Aorta (tissue), 5 donors: ENCODE measurements at places on chromosomes 7 and 10.
A peak's percentile ranks its signal among the peaks of the same experiment; 100 is the strongest.

DNA sequence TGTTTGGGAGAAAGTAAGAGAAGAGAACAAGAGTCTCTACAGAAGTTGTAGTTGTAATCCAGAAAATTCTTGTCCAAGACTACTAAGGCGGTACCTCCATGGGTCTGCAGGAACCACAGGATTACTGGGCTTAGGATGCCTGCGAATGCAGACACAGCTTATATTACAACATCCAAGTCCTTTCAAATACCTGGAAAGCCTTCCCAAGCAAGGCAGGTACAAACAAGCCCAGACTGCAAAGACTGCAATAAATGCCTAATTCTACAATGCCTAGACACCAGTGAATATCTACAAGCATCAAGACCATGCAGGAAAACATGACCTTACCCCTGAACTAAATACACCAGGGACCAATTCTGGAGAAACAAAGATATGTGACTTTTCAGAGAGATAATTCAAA, 178.2 kb downstream of the ARL4A start:
- no peak for DNase-seq

GRCh38 chr10:99533496-99534449, 1.0 kb downstream of the NKX2-3 start:
- DNase-seq = no peak

DNA sequence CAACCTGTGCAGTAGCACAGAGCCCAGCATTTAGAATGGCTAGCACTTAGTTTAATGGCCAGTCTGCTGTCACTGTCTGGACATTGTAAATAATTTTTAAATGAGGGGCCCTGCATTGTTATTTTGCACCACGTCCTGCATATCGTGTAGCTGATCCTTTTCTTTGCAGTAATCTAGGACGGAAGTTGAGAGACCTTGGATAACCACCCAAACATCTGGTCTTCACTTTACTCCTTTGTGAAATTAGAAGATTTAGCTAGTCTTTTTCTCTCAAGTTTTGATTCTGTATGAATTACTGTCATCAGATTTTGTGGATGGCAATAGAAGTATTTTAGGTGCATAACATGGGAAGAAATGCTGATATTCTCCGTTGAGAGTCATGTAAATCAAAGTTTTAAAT, 1.9 kb downstream of the MIOS start:
- no peak for DNase-seq

- DNase-seq = no peak
Measured at GRCh38 chr7:151429560-151430331, 10.2 kb downstream of the CRYGN start.

DNA sequence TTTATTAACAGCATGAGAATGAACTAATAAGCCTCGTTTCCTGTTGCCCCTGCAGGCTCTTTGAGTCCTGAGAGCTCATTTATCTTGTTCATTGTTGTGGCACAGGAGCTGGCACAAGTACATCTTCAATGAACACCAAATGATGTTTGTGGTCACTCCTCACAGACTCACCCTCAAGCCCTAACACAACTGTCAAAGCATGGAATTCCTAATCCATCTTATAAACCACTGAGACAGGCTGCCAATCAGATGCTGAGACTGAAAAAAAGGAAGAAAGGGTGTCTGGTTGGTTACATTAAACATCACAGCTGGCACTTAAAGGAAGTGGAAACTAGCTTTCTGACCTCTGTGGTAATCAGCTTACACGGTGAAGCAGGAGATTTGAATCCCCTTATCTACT, 7.7 kb upstream of the CCDC172 start:
- DNase-seq = no peak

- DNase-seq = no peak
Measured at GRCh38 chr10:82319562-82319961, 444.6 kb downstream of the NRG3 start.

- DNase-seq = no peak
Measured at GRCh38 chr7:26208040-26208439, 6.5 kb downstream of the CBX3 start.

- no peak for DNase-seq
Measured at GRCh38 chr10:33195608-33196376, 138.7 kb downstream of the NRP1 start.

DNA sequence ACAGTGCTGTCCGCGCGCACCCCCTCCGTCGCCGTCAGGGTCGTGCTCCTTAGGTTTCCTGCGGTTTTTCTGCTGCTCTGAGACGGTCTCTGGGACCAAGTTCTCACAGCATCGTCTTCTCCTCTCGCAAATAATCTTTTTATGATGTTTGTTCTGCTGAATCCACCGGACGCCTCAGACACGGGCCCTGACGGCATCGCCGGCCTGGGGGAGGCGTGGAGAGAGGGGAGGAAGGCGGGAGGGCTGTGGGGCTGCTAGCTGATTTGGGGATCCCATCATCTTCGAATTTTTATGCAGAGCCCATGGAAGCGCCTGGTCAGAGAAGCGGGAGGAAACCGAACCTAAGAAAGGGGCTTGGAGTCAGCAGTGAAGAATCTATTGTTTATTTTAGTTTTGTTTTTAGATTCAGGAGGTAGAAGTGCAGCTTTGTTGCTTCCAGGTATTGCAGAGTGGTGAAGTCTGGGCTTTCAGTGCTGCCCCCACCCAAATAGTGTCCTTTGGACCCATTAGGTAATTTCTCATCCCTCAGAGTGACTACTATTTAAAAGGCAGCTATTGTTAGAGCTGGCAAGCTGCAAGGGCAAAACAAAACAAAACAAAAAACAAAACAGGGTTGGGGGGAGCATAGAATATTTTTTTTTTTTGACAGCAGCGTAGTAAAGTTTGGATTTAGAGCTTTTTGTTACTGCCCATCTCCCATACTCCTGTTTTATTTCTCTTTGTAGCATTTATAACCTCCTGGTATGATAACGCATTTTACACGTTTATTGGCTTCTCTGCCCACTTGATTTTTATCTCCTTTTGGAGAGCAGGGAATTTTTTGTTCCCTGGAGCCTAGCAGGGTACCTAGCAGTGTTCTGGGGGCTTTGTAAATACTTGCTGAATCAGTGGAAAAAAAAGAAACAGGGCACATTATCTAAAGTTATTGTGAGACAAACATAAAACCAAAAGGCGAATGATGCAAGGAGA, 92.6 kb downstream of the SPAG6 start:
- no peak for DNase-seq

GRCh38 chr7:33494474-33494873, 365.1 kb downstream of the BBS9 start:
- DNase-seq = no peak

DNA sequence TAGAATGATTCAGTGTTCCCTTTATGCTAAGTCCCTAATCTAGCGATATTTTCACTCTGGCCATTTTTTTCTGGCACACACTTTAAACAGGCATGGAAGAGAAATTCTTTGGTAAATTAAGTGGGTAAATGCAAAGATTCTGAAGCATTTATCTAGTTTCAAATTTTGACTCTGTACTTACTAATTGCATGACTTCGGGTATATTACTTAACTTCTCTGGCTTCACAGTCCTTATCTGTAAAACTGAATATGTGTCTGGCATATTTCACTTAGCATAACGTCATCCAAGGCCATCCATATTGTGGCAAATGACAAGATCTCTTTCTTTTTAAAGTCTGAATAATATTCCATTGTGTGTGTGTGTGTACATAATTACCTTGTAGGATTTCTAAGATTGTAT, 114.5 kb downstream of the MBL2 start:
- no peak for DNase-seq

- DNase-seq = no peak
Measured at GRCh38 chr10:96772196-96772595, 51.9 kb upstream of the PIK3AP1 start.

- DNase-seq = peak; percentile 97
Measured at GRCh38 chr10:69318867-69319727, 40.8 kb downstream of the HK1 start.

DNA sequence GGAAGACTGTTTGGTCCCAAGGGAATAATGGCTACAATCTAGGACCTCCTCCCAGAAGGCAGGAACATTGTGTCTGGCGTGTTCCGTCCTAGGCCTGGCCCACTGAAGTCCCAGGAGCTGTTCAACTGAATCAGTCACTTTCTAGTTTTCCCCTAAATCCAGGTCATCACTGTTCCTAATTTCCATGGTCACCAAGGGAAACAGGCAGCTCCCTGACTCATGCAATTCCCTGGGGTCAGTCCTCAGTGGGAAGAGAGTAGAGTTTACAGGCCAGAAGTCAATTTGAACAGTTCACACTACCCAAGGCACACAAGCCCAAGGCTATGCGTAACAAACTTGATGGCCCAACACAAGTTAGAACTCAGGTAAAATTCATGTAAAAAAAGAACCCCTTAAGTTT, 44.0 kb downstream of the CREB3L2 start:
- peak; percentile 84 for DNase-seq

- no peak for DNase-seq
Measured at GRCh38 chr10:92790440-92790839, 57.9 kb upstream of the EXOC6 start.

DNA sequence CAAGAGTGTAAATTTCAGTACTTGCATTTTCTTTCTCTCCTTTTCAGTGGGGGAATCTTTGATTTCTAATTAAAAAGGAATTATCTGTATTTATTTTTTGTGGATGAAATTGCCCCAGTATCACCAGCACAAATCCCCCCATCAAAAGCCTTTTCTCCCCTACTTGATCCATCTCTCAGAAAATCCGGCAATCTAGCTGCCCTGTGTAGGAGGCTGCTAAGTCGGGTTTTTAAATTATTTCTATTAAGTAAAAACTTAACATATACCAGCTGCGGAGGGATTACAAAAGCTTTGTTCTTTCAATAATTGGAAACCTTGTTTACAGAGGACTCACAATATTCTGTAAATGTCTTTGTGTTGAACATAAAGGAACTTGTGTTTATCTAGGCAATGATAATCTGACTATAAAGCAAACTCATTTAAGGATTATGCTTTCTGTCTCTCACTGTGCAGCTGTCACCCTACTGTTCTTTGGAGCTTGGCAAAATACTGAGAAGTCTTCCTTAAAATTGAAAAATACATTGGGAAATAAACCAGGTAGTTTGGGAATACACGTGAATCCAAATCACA, 177.4 kb upstream of the PRR15 start:
- no peak for DNase-seq

DNA sequence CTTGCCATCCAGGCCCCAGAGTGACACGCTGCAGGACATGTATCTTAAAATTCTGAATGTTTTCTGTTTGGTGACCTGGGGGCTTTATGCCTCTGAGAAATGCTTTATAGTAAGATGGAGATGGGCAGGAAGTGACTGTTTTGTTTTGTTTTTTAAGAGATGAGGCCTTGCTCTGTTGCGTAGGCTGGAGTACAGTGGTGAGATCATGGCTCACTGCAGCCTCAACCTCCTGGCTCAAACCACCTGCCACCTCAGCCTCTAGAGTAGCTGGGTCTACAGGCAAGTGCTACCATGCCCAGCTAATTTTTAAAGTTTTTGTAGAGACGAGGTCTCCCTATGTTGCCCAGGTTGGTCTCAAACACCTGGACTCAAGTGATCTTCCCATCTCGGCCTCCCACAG, 20.6 kb downstream of the ZNF777 start:
- DNase-seq = no peak

DNA sequence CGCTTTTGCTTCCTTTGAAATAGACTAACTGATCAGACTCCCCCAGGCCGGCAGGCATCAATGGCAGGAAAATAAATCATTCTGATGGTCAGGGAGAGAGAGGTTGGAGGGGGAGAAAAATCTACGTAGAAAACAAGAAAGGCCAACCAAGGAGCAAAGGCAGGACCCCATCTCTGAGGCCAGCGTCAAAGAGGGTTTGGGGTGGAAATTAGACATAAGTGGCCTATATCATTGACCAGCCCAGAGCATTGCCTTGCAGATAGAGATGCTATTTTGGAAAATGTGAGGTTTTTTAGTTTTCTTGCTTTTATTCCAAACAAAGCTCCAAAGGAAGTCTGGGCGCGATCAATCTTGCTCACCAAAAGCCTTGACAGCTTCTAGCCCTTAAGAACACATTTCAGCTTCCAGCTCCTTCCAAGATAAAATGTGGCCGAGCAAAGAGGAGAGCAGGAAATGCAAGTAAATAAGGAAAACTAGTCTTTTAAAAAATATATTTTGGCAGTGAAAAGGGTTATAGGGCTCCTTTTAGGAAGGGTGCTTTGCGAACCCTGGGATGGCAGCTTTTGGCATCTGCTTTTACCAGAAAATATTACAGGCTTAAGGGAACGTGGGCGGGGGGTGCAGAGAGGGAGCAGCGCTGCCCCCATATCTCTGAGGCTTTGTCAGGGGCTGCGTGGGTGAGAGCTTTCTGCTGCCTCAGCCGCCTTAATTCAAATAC, 2.0 kb upstream of the HOXA2 start:
- peak; percentile 57 for DNase-seq

DNA sequence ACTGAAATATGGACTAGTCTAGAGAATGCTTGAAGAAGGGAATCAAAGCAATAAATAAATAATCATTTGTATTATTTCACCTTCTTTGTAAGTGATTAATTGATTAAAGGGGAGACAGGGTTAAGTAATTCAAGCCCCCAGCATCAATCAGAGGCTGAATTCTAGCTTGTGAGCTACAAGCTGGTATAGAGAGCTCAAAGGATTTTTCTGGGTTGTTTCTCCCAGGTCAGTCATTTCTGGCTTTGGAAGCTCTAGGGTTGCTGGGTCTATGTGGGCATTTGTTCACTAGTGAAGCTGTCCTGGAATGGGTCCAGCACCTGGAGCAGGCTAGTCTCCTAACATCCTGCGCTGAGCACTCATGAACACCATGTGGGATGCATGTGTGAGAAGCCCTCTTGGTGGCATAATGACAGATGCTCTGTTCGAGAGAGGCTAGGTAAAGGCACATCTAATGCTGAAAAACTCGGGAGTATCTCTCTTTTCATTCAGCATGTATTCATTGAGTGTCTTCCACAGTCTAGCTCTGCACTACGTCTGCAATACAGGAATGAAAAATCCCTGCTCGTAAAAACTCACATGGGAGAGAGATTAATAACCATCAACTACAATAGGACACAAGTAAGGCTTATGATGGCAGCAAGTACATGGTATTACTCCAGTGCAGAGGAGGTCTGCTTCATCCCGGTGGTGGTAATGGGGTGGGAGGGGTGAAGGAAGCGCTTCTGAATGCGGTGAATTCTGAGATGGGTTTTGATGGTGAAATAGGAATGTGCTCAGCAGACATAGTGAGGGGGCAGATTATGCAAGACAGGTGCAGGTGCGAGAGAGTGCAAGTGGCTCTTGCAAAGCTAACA, 68.0 kb upstream of the NRP1 start:
- no peak for DNase-seq

GRCh38 chr10:44878706-44879530, 32.2 kb upstream of the TMEM72 start:
- peak; percentile 92 for DNase-seq

- DNase-seq = peak; percentile 61
Measured at GRCh38 chr7:129952086-129952652, 591 bp downstream of the UBE2H start.

DNA sequence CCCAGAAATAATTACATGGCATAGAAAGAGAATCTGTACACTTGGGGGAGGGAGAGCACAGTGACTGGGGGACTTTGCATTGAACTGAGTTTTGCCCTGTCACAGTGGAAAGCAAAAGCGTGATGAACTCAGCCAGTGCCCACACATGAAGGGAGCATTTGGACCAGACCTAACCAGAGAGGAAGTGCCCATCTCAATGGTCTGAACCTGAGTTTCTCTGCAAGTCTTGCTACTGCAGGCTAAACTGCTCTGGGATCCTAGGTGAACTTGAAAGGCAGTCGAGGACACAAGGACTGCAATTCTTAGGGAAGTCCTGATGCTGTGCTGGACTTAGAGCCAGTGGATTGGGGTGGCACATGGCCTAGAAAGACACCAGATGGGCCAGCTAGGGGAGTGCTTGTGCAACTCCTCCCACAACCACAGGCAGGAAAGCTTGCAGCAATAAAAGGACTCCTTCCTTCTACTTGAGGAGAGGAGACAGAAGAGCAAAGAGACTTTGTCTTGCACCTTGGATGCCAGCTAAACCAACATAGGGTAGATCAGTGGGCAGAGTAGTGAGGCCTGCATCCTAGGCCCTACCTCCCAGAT, 259.0 kb downstream of the GRM8 start:
- no peak for DNase-seq

- no peak for DNase-seq
Measured at GRCh38 chr7:130752424-130752823, 18.4 kb upstream of the KLF14 start.
